ENCODE measurements at places on chromosomes 3 and 15.

DNA sequence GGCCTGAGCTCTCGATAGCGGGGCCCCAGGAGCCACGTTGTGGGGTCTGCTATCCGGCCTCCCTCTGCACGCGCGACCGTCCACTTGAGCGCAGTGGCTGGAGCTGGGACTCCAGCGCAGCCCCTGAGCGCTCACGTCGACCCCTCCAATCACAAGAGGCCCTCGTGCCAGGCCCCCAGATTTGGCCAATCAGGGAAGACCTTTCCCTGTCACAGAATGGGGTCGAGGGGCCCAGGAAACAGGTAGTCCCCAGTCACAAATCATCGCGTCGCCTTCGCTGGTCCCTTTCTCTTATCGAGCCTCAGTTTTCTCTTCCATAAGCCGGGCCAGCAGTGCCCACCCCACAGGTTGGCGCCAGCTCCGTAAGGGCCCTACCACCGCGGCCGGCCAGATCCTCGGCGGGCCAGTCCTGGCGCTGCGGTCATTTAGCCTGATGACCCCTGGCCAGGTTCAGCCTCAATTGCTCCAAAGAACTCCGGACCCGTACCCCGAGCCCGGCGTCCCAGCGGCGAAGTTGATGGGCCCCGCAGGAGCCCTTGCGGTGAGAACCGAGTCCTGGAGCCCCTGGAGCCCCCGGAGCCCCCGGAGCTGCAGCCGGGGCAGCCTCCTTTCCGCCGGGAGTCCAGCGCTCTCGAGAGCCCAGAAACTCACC, 435 bp downstream of the ALDH1L1 start:
- no peak for DNase-seq

DNA sequence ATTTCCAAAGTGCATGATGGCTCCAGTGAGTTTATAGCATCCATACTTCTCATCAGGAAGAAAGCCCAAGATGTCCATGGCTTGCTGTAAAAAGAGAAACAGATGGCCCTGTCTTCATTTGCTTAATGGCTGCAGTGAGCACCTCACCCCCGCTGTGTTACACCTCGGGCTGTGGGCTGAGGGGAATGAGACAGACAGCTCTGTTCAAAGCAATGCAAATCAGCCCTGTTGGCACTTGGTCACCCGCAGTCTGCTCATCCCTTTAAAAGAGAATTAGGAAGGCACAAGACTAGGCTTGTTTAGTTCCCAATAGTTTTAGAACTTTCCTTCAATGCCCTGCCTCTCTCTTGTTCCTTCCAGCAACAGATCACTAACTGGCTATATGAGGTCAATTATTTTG, 25.2 kb downstream of the MYH15 start:
- no peak for DNase-seq

GRCh38 chr3:177135841-177136492, 61.3 kb downstream of the TBL1XR1 start:
- DNase-seq: no peak

DNA sequence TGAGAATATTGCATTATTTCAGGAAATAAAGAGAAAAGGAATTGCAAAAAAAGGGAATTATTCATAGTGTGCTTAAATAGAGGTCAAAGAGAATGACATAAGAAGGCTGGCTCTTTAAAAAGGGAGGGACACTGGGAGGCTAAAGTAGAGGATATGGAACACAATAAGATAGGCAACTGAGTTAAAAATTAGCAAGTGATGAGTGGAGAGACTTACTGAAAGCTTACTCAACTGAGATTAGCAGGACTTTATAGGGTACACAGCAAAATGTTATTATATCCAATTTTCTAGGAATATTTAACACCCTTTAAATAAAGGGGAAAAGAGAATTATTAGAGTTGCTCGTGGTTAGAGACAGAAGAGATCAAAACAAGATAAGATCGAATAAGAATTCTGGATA, 375.2 kb downstream of the LSAMP start:
- DNase-seq: no peak

- no peak for DNase-seq
Observed at GRCh38 chr3:191355406-191355805, 25.1 kb upstream of the UTS2B start.

DNA sequence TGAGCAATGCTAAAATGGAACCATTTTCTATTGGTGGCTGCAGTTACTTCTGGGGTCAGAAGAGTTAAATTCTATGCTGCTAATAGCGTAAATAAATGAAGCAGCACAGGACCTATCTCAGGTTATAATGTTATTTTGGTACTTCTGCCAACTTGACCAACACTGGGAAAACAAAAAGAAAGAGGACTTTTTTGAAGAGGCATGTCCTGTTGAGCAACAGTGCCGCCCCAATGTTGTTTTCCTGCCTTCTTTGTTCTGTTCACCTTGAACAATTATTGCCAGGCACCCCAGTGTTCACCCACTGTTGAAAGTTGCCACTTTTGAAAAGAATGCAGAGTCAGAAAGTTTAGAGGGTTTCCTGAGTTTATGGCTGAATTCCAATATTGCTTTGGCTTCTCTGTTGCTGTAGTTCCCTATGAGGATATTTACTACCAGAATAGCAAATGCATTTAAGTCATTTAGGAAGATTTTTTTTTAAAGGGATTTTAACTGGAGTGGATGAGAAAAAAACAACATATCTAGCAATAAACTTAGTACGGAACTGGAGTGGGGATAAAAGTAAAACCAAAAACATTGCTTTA, 679.0 kb upstream of the DPPA4 start:
- no peak for DNase-seq

DNA sequence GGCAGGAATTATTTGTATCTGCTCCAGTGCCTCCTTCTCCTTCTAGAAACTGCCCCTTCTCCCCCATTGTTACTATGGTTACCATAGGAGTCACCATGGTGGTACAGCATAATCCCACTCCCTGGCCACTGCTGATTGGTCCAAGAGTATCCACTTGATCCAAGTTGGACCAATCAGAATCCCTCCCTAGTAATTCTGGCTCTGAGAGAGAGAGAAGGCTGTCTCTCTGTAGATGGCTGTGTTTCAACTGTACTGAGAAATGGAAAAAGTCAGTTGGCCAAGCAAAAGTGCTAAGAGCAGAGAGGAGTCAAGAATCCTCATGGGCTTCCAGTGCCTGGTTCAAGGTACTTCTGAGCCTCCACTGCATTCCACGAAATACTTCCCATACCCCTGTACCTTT, 120.6 kb upstream of the SPATA12 start:
- no peak for DNase-seq

GRCh38 chr3:138469874-138470273, 35.5 kb downstream of the ESYT3 start:
- no peak for DNase-seq

GRCh38 chr15:90188914-90189748, 12.0 kb upstream of the SEMA4B start:
- no peak for DNase-seq

GRCh38 chr3:98827221-98827920, 64.2 kb downstream of the ST3GAL6 start:
- DNase-seq: no peak

GRCh38 chr15:44500555-44500954, 36.4 kb upstream of the EIF3J start:
- no peak for DNase-seq

- DNase-seq: no peak
Observed at GRCh38 chr15:42632105-42632675, 56.8 kb downstream of the STARD9 start.

DNA sequence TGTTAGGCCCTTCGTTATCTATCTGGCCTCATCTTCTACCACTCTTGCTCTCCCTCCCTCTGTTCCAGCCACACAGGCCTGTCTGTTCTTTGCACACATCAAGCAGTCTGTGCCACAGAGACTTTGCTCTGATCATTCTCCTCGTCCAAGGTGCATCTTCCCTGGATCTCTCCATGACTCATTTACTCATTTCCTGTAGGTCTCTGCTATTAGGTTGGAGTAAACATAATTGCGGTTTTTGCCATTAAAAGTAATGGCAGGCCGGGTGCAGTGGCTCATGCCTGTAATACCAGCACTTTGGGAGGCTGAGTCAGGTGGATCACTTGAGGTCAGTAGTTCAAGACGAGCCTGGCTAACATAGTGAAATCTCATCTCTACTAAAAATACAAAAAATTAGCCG, 9.5 kb upstream of the C3orf49 start:
- DNase-seq: no peak

DNA sequence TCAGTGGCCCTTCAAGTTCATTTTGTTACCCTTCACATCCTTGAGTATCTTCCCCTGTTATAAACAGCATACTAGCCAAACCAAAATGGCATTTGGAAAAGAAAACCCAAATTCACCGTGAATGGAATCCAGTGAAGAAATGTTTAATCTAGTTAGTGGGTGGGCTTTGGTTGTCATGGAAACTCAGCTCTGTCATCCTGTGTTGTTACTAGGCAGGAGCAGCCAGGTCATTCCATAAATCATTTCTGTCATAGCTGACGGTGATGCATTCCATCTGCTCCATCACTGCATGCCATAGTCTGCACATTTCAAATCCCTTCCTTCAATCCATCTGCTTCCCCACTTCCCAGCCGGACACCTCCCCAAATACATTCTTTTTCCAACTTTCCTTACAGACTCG, 140.4 kb upstream of the CGNL1 start:
- no peak for DNase-seq

- no peak for DNase-seq
Observed at GRCh38 chr3:123766193-123767008, 117.7 kb downstream of the MYLK start.

- DNase-seq: no peak
Observed at GRCh38 chr3:23873941-23874340, 42.8 kb downstream of the NKIRAS1 start.

- DNase-seq: no peak
Observed at GRCh38 chr3:10334042-10334441, 13.1 kb upstream of the SEC13 start.

DNA sequence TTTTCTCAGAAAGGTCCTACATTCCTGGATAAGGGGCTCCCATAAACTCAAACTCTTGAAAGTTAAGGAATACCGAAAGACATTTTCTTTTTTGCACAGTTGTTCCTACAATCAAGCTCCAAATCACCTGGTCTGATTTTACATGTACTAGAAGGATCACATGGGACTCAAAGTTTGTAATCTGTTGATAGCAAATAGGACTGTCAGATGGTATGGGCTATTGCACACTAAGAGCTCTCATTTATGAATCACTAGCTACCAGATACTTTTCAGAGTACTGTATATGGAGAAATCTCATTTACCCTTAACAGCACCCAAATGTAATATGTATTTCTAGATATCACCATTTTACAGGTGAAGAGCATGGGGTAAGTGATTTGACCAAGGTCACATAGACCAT, 49.5 kb upstream of the CMSS1 start:
- no peak for DNase-seq

GRCh38 chr3:69197455-69197854, 75.1 kb upstream of the LMOD3 start:
- no peak for DNase-seq

DNA sequence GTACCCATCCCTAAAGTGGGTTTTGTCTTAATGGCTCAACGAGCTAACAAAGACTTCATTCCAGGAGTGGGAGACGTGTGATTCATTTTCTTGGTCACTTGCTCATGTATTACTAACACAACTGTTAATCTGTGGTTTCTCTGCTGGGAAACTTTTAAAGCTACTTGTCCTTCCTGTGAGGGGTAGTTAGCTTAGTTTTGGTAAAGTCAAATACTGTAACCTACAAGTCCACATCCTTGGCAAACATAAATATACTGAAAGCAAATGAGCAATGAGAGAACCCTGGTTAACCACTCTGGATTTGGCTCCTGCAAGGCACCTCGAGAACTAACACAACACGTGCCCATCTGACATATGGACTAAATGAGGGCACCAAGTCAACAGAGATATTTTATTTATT, 19.9 kb downstream of the NOX5 start:
- DNase-seq: no peak

DNA sequence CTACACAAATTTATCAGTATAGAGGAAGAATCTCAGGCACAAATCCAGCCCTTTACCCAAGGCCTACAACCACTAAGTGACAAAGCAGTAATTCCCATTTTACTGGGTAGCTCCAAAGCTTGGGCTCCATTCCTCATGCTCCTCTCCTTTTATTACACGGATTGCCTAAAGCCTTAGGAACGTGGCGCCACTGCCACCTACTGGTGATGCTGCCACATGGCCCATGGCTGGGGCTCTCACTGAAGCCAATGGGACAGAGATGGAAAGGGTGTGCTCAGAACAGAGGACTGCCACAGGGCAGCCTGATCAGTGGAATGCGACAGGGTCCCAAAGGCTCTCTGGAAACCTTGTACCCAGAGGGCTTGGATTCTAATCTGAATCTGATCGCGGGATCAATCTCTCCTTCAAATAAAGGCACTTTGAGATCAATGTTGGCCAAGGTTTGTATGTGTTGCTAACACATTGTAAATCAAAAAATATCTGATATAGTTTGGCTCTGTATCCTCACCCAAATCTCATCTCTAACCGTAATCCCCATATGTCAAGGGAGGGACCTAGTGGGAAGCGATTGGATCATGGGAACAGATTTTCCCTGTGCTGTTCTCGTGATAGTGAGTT, 33.5 kb upstream of the LYZL4 start:
- peak; percentile 71 for DNase-seq

DNA sequence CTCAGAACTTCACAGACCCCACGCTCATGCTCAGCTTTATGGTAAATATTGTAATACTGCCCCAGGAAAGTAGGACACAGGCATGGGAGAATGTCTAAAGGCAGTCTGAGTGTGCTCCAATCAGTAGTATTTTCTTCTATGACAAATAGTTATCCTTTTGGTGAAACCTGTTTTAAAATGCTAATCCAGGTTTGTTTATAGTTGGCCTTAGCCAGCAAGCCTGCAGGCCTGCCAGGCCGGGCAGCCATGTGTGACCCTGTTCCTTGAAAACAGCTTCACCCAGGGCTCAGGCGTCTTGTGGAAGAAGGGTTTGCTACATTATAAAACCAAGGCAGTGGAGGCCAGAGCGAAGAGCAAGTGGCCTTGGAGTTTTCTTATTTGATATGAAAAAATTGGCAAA, 104.7 kb downstream of the SEMA6D start:
- no peak for DNase-seq

DNA sequence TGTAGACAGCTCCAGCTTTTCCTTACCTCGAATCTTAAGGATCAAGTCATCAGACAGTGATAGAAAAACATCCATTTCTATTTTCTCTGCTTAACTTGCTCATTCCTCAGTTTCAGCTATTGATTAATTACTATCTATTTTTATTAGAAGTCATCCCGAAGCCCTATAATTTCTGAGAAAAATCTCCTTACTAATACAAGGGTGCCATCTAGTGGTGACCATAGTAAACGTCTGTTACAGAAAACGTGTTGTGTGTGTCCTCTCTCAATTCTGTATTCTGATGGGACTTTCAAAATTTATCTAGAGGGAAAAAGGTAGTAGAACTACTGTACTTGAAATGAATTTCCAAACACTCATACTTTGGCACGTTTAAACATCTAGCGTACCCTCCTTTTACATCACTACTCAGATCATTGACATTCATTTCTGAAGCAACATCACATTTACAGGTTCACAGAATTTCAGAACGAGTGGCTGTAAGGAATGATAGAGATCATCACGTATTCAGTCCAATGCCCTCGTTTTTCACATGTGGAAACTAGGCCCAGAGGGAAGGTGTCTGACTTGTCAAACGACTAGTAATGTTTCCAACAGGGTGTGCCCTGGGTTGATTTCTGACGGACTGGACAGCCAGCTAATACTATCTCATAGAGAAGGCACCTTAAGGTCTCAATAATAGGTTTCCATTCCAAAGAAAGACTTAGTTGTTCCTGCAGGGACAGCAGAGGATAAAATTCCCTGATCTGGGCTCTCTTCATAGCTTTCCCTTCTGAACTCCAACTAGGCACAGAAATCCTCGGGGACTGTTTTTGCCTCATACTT, 25.6 kb downstream of the HACD2 start:
- no peak for DNase-seq

All from activated CD4-positive, alpha-beta T cell treated with anti-CD3 and anti-CD28 coated beads for 24 hours (primary cell).